ENCODE measurements at places on chromosomes 1 and 21.

- H3K27me3 ChIP-seq: peaks cover 63% of the 10 kb centered on the region
- H3K4me3 ChIP-seq: peak overlapping the region; percentile 86
- H3K4me1 ChIP-seq: peaks cover 22% of the 10 kb centered on the region
- DNase-seq: peak; percentile 77
- H3K27ac ChIP-seq: no peak overlapping the region
These were observed 576 bp downstream of the CCN1 start for GRCh38 chr1:85580872-85581801.

- no peaks in the 10 kb centered on the region for H3K36me3 ChIP-seq
- no peak overlapping the region for H3K27ac ChIP-seq
- H3K27me3 ChIP-seq: peaks cover 5% of the 10 kb centered on the region
- peaks cover 2% of the 10 kb centered on the region for H3K4me1 ChIP-seq
These were observed 57.0 kb downstream of the CHD5 start for GRCh38 chr1:6123083-6123482.

DNA sequence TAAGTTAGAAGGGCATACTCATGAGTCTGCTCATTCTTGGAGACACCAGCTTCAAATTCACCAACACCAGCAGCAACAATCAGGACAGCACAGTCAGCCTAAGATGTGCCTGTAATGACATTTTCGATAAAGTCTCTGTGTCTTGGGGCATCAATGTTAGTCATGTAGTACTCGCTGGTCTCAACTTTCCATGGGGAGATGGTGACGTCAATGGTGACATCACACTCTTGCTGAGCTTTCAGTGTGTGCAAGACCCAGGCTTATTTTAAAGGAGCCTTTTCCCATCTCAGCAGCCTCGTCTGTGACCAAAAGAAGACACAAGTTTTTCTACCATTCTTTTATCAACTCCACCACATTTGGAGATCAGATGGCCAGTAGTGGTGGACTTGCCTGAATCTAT, 75.5 kb downstream of the SERINC2 start:
- peaks cover 12% of the 10 kb centered on the region for H3K27me3 ChIP-seq
- H3K4me3 ChIP-seq: no peak overlapping the region
- no peak for DNase-seq

DNA sequence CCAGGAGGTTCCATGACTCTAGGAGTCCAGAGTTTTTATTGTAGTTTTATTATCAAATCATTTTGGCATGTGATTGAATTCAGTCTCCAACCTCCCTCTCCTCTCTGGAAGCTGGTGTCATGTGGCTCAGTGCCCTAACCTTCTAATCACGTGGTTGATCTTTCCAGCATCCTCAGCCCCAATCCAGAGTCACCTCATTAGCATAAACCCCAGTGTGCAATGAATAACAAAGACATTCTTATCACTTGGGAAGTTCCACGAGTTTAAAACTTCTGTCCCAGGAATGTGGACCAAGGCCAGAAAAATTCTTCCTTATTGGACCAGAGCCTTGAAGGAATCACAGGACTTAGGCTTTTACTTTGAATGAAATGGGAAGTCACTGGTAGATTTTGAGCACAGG, 52.2 kb downstream of the KIRREL1 start:
- no peaks in the 10 kb centered on the region for H3K4me1 ChIP-seq
- DNase-seq: no peak
- no peaks in the 10 kb centered on the region for H3K36me3 ChIP-seq
- peaks cover 2% of the 10 kb centered on the region for H3K27me3 ChIP-seq

- no peak overlapping the region for H3K4me3 ChIP-seq
- no peak overlapping the region for H3K27ac ChIP-seq
- H3K27me3 ChIP-seq: no peaks in the 10 kb centered on the region
- DNase-seq: no peak
- H3K4me1 ChIP-seq: no peaks in the 10 kb centered on the region
These were observed 625.3 kb downstream of the PLA2G4A start for GRCh38 chr1:187454010-187454409.

- peak overlapping the region; percentile 97 for H3K27ac ChIP-seq
- H3K27me3 ChIP-seq: no peaks in the 10 kb centered on the region
- peaks cover 73% of the 10 kb centered on the region for H3K36me3 ChIP-seq
- H3K4me1 ChIP-seq: peaks cover 87% of the 10 kb centered on the region
- H3K4me3 ChIP-seq: peak overlapping the region; percentile 75
- no peak for DNase-seq
These were observed 18.0 kb downstream of the SLAMF1 start for GRCh38 chr1:160628799-160629263.

DNA sequence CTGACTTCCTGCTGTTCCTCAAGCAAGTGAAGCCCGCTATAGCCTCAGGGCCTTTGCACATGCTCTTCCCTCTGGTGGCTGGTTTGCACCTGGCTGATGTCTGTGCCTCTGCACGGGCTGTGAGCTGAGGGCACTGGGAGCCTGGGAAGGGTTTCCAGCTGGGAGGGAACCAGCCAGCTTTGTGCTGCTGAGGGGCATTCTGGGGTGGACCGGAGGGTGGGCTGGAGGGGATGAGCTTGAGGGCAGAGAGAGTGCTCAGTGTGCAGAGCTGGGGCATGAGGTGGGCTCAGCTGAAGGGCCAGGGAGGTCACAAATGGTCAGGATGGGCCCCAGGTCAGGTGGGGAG, 305.7 kb downstream of the MATN1 start:
- H3K4me1 ChIP-seq: no peaks in the 10 kb centered on the region
- H3K36me3 ChIP-seq: no peaks in the 10 kb centered on the region
- H3K27ac ChIP-seq: no peak overlapping the region
- no peak for DNase-seq
- H3K4me3 ChIP-seq: no peak overlapping the region

DNA sequence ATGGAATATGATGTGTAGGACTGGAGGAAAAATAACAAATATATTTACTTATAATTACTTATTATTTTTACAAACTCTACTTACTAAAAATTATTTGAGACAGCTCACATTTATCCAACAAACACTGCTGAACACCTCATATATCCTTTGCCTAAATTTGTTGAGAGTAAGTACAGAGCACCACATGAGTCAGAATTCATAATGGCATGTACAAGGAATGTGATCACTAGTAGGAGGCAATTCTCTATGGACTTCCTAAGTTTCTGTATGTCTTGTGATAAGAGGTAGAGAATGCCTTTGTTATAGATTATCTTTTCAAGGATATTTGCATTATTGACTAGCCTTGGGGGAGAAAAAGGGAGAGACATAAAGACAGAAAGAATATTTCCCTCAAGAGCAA, 8.2 kb upstream of the ST6GALNAC3 start:
- peaks cover 22% of the 10 kb centered on the region for H3K27me3 ChIP-seq
- no peak overlapping the region for H3K4me3 ChIP-seq
- no peaks in the 10 kb centered on the region for H3K4me1 ChIP-seq
- no peaks in the 10 kb centered on the region for H3K36me3 ChIP-seq

GRCh38 chr1:153882296-153882912, 40.4 kb downstream of the GATAD2B start:
- H3K4me1 ChIP-seq: peaks cover 11% of the 10 kb centered on the region
- no peak overlapping the region for H3K27ac ChIP-seq
- H3K4me3 ChIP-seq: no peak overlapping the region
- DNase-seq: no peak

DNA sequence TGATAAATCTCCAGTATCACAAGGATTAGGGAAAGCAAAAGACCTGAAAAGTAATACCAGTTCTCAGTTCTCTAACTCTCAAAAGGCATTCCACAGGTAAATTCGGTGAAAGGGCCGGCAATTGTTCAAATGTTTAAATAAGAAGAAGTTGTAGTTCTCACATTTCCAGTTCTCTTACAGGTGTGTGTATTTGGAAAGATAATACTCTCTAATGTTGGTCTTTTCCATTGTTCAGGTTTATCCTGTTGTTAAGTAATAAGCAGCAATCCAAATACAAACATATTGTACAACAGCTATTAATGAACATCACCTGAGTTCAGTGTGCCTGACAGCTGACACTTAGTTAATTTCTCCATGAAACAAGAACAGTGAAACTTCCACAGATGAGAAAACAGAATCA, 13.2 kb upstream of the PRKAB2 start:
- H3K4me1 ChIP-seq: peaks cover 3% of the 10 kb centered on the region
- no peak overlapping the region for H3K4me3 ChIP-seq
- peaks cover 2% of the 10 kb centered on the region for H3K36me3 ChIP-seq
- no peak for DNase-seq
- H3K27ac ChIP-seq: no peak overlapping the region

GRCh38 chr21:41226853-41227252, 58.9 kb downstream of the BACE2 start:
- no peak overlapping the region for H3K4me3 ChIP-seq
- H3K36me3 ChIP-seq: peaks cover 18% of the 10 kb centered on the region
- peaks cover 27% of the 10 kb centered on the region for H3K4me1 ChIP-seq
- no peak overlapping the region for H3K27ac ChIP-seq

DNA sequence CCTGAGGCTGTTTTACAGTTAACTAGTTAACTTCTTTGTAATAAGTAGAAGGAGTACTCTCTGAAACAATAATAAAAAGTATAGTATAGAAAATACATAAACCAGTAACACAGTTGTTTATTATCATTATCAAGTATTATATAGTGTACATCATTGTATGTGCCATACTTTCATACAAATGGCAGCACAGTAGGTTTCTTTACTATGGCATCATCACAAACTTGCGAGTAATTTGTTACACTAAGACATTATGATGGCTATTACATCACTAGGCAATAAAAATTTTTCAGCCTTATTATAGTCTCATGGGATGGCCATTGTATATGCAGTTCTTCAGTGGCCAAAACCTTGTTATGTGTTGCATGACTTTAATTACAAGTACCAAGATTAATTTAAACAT, 1376.5 kb upstream of the ADGRL2 start:
- no peak for DNase-seq
- no peak overlapping the region for H3K27ac ChIP-seq
- H3K27me3 ChIP-seq: no peaks in the 10 kb centered on the region
- no peaks in the 10 kb centered on the region for H3K36me3 ChIP-seq
- no peak overlapping the region for H3K4me3 ChIP-seq
- no peaks in the 10 kb centered on the region for H3K4me1 ChIP-seq

- no peak overlapping the region for H3K27ac ChIP-seq
- no peaks in the 10 kb centered on the region for H3K36me3 ChIP-seq
- DNase-seq: no peak
- peaks cover 58% of the 10 kb centered on the region for H3K27me3 ChIP-seq
These were observed 91.8 kb upstream of the CASZ1 start for GRCh38 chr1:10888291-10888690.

- no peaks in the 10 kb centered on the region for H3K27me3 ChIP-seq
- H3K4me3 ChIP-seq: no peak overlapping the region
- DNase-seq: no peak
- H3K36me3 ChIP-seq: no peaks in the 10 kb centered on the region
- H3K4me1 ChIP-seq: no peaks in the 10 kb centered on the region
- no peak overlapping the region for H3K27ac ChIP-seq
These were observed 63.0 kb downstream of the MEGF6 start for GRCh38 chr1:3548156-3548893.

DNA sequence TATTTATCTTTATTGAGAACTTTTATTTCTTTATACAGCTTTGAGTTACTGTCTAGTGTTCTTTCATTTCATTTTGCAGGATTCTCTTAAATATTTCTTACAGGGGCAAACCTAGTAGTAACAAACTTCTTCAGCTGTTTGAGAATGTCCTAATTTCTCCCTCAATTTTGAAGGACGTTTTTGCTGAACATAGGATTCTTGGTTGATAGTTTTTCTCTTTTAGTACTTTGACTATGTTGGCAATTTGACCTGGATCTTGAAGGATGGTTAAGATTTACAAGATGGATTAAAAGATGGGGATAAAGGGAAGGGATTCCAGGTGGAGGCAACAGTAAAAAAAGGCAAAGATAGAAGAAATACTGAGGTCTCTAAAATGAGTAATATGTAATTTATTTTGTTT, 38.9 kb downstream of the XPR1 start:
- peaks cover 37% of the 10 kb centered on the region for H3K36me3 ChIP-seq
- peaks cover 5% of the 10 kb centered on the region for H3K4me1 ChIP-seq
- H3K27ac ChIP-seq: no peak overlapping the region
- DNase-seq: no peak
- no peaks in the 10 kb centered on the region for H3K27me3 ChIP-seq

GRCh38 chr21:37368541-37369279, 2.1 kb downstream of the DYRK1A start:
- no peaks in the 10 kb centered on the region for H3K27me3 ChIP-seq
- no peak for DNase-seq
- H3K36me3 ChIP-seq: peaks cover 4% of the 10 kb centered on the region

GRCh38 chr1:178536844-178537371, 24.0 kb downstream of the TEX35 start:
- H3K36me3 ChIP-seq: no peaks in the 10 kb centered on the region
- no peaks in the 10 kb centered on the region for H3K27me3 ChIP-seq
- peaks cover 2% of the 10 kb centered on the region for H3K4me1 ChIP-seq
